Naive thymus-derived CD4-positive, alpha-beta T cell (primary cell): ENCODE measurements at places on chromosomes 6 and 20. TPM values are rescaled to one million over a fixed set of nuclear protein-coding genes. Genes with fewer than 3 reads are reported as not detected.

Gene IDH3B
- total RNA-seq, result 161 TPM

Gene MAP7
- 1.1 TPM for total RNA-seq

Gene PLN
- 0.22 TPM for total RNA-seq

Gene LAMA2
- not detected for total RNA-seq

Gene SOX18
- total RNA-seq, result not detected

Gene EDN3
- total RNA-seq, result 0.56 TPM

Gene LSM14B
- 53.0 TPM for total RNA-seq

- peaks cover 21% of the 10 kb centered on the region for H3K4me1 ChIP-seq
- no peaks in the 10 kb centered on the region for H3K36me3 ChIP-seq
- DNase-seq, result peak; percentile 93
- H3K27me3 ChIP-seq, result no peaks in the 10 kb centered on the region
These were observed at the start of gene ABHD16A for GRCh38 chr6:31702819-31703716. TSS of gene ABHD16A (minus strand) at chr6:31703324. CDS start at chr6:31703281, 43 bp downstream.

DNA sequence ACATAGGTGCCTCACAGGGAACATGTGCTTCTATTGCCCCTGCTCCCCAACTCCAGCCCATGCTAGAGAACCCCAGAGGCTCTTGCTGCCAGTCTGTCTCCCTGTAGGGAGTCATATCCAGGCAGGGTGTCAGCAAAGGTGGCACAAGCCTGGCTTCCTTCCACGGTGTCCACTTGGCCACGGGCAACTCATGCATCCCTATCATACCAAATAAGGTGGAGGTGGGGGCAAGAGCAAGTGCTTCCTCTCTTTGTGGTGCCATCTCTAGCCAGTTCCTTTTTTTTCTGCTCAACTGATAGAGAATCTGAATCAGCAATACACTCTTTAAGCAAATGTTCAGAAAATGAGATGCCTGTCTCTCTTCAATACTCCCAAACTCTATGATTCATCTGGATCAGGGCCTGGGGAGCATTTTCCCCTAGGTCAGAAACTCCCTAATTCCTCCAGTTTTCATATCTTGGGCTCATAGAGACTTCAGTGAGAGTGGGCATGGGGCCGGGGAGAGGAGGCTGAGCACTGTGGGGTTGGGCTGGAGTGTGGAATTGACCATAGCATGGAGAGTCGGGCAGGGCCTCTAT lies 105.1 kb upstream of the GPR6 start:
- no peak overlapping the region for H3K4me3 ChIP-seq
- H3K27me3 ChIP-seq, result no peaks in the 10 kb centered on the region
- H3K36me3 ChIP-seq, result no peaks in the 10 kb centered on the region
- DNase-seq, result no peak

- no peaks in the 10 kb centered on the region for H3K27me3 ChIP-seq
- H3K4me1 ChIP-seq, result peaks cover 6% of the 10 kb centered on the region
- no peak overlapping the region for H3K27ac ChIP-seq
- no peaks in the 10 kb centered on the region for H3K36me3 ChIP-seq
These were observed 82.3 kb upstream of the PHACTR2 start for GRCh38 chr6:143595251-143596036.

DNA sequence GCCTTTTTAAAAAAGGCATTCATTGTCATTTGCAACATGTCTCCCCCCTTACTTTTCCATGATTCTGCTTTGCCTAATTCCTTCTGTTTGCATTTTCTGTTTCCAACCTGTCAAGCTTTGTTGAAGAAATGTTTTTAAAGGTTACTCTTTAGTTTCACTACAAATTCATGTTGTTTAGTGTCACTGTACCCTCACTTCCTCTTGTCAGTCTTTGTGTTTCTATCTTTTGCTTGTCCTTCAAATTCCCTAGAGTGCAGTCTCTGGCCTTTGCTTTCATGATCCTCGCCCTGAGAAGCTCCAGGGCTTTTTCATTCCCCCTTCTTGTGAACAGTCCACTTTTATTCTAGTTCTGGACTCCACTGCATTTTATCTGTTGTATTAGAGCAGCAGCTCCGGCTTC lies 90.6 kb downstream of the MAP3K4 start:
- no peaks in the 10 kb centered on the region for H3K27me3 ChIP-seq
- no peak overlapping the region for H3K27ac ChIP-seq
- H3K4me1 ChIP-seq, result no peaks in the 10 kb centered on the region

- H3K27ac ChIP-seq, result no peak overlapping the region
- no peak overlapping the region for H3K4me3 ChIP-seq
- H3K36me3 ChIP-seq, result no peaks in the 10 kb centered on the region
- H3K4me1 ChIP-seq, result no peaks in the 10 kb centered on the region
- DNase-seq, result no peak
- no peaks in the 10 kb centered on the region for H3K27me3 ChIP-seq
These were observed 24.9 kb upstream of the SULF2 start for GRCh38 chr20:47810116-47810677.

GRCh38 chr6:43128926-43129325 lies 42.1 kb upstream of the SRF start:
- no peak overlapping the region for H3K27ac ChIP-seq
- H3K27me3 ChIP-seq, result no peaks in the 10 kb centered on the region
- no peaks in the 10 kb centered on the region for H3K4me1 ChIP-seq
- no peak for DNase-seq

GRCh38 chr6:80003826-80004172 lies 650 bp upstream of the TTK start:
- H3K27ac ChIP-seq, result peak overlapping the region; percentile 80
- peak; percentile 54 for DNase-seq
- peak overlapping the region; percentile 94 for H3K4me3 ChIP-seq
- H3K4me1 ChIP-seq, result peaks cover 9% of the 10 kb centered on the region
- no peaks in the 10 kb centered on the region for H3K36me3 ChIP-seq

- no peak overlapping the region for H3K27ac ChIP-seq
- H3K36me3 ChIP-seq, result no peaks in the 10 kb centered on the region
- H3K4me1 ChIP-seq, result no peaks in the 10 kb centered on the region
- H3K4me3 ChIP-seq, result no peak overlapping the region
- H3K27me3 ChIP-seq, result no peaks in the 10 kb centered on the region
- no peak for DNase-seq
These were observed 561.8 kb upstream of the AGPAT4 start for GRCh38 chr6:161835500-161836215.

DNA sequence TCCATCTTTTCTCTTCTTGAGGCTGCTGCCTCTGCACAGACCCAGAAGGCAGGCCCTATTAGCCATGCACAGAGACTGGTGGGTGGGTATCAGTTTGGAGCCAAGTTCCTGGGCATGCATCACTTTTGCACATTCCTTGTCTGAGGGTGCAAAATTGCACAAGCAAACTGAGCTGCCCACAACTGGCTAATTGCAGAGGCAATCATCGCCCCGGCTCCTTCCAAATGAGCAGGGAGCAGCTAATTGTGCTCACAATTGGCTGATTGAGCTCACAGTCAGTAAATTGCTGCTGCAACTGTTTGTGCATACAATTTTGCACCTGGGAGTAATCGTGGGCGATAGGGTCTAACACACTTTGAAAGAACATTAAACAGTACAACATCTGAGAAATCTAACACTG lies 511.4 kb downstream of the DHX35 start:
- no peak for DNase-seq
- H3K36me3 ChIP-seq, result no peaks in the 10 kb centered on the region

- no peak overlapping the region for H3K4me3 ChIP-seq
- H3K27ac ChIP-seq, result no peak overlapping the region
- no peaks in the 10 kb centered on the region for H3K36me3 ChIP-seq
These were observed 42.2 kb downstream of the PKIB start for GRCh38 chr6:122652431-122652830.

DNA sequence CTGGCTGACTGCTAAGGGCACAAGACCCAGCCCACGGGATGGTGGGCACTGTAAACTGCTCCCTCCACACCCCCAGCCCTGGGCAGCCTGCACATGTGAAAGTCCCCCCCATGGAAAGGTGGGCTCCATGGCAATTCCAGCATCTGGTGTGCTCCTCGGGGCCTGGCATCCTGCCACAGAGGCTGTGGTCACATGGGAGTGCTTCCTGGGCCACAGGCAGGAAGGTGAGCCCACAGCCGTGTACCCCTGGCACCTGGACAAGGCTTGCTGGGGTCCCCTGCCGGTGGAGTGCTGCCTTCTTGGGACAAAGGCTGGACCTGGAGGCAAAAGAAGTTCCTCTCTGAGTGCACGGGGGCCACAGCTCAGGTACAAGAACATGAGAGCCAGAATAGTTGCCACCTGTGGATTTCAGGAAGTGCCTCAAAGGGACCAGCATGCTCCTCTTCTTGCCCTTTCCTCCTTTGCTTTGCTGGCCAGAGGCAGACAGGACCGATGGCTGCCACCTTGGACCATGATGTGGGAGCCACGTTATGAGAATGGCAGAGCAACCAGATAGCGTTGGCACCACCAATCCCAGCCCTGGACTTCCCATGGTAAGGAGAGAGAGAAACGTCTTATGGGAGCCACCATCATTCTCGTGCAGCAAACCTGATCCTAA lies 120.2 kb upstream of the MLN start:
- no peak for DNase-seq
- no peaks in the 10 kb centered on the region for H3K27me3 ChIP-seq
- H3K27ac ChIP-seq, result no peak overlapping the region
- peaks cover 11% of the 10 kb centered on the region for H3K4me1 ChIP-seq
- no peak overlapping the region for H3K4me3 ChIP-seq
- H3K36me3 ChIP-seq, result no peaks in the 10 kb centered on the region

- H3K4me1 ChIP-seq, result peaks cover 5% of the 10 kb centered on the region
- H3K4me3 ChIP-seq, result no peak overlapping the region
- H3K36me3 ChIP-seq, result no peaks in the 10 kb centered on the region
These were observed 3.7 kb downstream of the TFB1M start for GRCh38 chr6:155310596-155310995.

- H3K27me3 ChIP-seq, result no peaks in the 10 kb centered on the region
- H3K4me3 ChIP-seq, result no peak overlapping the region
- no peak for DNase-seq
- no peak overlapping the region for H3K27ac ChIP-seq
- no peaks in the 10 kb centered on the region for H3K36me3 ChIP-seq
These were observed 204.0 kb downstream of the DLL1 start for GRCh38 chr6:170086639-170087420.

- H3K4me3 ChIP-seq, result no peak overlapping the region
- DNase-seq, result no peak
- H3K27me3 ChIP-seq, result no peaks in the 10 kb centered on the region
These were observed 85.6 kb downstream of the AIG1 start for GRCh38 chr6:143146186-143146851.

DNA sequence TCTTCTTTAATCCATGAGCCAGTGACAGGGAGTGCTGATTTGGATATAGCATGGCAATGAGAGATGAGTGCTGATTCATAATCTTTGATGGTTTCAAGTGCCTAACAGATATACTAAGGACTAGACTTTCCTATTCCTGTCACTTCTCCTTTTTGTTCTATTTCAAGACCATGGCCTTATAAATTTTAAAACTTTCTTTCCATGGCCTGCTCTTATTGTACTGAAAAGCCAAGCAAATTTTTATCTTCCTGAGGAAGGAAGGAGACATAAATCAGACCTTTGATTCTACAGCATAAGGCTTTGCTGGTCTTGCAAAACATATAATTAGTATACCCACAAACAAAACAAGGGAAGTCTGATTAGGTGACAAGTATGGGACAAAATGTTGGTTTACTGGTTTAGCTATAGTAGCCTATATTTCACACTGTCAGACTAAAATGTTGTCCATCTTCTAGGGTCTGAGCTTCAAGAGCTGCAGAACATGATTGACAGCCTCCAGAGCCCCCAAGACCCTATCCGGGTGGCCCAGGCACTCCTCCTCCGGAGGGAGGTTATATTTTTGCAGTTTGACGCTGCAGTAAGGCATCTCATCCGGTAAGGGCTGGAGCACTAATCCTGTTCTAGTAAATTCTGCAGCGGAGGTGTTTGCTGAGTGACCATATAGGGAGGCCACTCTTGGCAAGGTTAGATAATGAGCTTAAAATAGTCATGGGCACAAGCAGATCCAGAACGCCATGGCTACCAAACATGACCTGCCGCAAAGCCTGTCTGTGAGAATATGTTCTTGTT lies 82.3 kb downstream of the CD164 start:
- no peak overlapping the region for H3K4me3 ChIP-seq
- H3K27me3 ChIP-seq, result no peaks in the 10 kb centered on the region
- DNase-seq, result no peak
- no peaks in the 10 kb centered on the region for H3K4me1 ChIP-seq

- H3K27me3 ChIP-seq, result no peaks in the 10 kb centered on the region
- peak; percentile 34 for DNase-seq
- no peaks in the 10 kb centered on the region for H3K36me3 ChIP-seq
- H3K4me1 ChIP-seq, result peaks cover 19% of the 10 kb centered on the region
These were observed 52.8 kb upstream of the MPC1 start for GRCh38 chr6:166435574-166435973.
